NCI-H2171 (cell line): ENCODE measurements at places on chromosomes 6 and 20.

GRCh38 chr6:29875257-29875656 lies 47.6 kb downstream of the HLA-G start:
- no peak for DNase-seq

DNA sequence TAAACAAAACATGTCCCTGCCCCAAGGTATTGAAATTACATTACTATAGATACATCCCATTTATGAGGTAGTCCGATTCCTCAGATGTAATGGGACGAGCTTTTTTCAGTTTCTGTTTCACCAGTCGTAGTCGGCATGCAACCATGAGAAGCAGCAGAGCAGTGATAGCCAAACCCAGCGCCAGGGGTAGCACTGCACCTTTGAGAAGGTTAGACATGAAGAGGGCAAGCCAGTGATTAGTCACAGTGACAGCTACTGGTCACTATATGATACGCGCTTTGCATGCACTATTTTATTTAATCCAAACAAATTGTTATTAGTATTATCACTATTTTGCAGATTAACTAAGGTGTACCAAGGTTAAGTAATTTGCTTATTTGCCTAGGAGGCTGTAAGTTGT lies 43.7 kb downstream of the LRP11 start:
- no peak for DNase-seq

DNA sequence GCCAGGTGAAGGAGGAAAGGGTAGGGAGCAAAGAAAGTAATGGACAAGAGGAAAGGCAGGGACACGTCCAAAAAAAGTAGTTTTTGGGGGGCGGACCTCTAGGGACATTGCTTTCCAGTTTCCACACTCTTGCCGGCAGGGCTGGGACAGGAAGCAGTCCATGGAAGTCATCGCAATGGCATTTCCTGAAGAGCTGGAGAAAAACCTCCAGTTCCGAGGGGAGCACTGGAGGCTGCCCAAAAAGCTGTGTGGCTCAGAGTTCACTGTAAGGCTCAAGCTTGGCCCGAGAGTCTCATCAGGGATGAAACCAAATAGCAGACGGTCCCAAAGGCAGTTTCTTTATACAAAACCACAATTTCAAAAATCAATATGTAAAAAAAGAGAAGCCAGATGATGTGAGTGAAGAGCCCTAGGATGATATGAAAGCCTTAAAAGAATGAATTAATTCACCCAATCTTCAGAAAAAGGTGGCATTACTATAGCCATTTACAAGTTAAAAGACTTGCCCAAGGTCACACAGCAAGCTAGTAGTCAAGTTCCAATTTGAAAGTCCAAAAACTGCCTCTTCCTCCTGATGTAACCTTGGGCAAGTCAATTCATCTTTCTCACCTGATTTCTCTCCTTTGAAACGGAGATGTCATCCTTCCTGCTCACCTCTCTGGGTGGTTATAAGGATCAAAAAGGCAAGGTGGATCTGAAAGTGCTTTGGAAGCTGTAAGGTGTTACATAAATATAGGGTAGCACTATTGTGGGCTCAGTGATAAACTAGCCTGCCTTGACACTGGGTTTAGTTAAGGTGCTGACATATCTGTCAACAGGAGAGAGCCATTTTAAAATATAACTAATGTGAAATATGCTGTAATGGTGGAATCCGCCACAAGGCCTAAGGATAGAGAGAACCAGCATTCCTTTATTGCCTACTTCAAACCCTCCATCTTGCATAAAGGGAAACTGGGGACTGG lies 9.1 kb downstream of the BCL2L1 start:
- DNase-seq: no peak

DNA sequence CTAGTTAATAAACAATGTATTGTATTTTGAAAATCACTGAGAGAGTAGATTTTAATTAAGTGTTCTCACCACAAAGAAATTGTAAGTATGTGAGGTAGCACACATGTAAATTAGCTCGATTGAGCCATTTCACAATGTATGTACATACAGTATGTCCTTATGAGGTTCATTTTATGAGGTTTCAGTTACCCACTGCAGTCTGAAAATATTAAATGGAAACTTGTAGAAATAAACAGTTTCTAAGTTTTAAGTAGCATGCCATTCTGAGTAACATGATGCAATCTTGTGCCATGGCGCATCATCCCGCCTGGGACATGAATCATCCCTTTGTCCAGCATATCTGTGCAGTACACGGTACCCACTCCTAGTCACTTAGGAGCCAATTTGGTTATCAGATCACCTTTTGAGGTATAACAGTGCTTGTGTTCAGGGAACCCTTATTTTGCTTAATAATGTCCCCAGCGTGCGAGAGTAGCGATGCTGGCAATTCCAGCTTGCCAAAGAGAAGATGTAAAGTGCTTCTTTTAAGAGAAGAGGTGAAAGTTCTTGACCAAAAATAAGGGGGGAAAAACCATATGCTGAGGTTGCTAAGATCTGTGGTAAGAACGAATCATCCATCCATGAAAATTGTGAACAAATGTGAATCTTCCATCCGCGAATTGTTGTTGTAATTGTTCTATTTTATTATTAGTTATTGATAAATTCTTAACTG lies 64.7 kb downstream of the KCNS1 start:
- no peak for DNase-seq

GRCh38 chr6:149983145-149983544 lies 19.4 kb downstream of the ULBP1 start:
- DNase-seq: peak; percentile 46

DNA sequence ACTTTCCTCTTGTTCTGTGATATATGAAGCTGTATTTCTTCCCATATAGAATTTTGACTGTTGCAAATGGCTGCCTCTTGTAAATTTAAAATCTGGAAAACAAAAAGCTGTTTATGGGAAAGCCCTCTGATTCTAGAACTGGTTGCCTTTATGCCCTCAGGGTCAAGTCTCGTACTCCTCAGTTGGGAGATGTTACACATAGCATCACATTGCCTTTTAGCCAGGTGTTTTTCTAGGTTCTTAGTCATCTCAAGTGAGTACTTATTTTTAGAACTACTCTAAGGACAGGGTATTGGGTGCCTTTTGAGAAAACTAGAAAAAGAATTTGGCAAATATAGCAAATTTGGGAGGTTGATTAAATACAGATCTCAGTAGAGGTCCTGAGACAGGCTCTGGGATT lies 58.5 kb downstream of the ANKS1A start:
- DNase-seq: no peak

DNA sequence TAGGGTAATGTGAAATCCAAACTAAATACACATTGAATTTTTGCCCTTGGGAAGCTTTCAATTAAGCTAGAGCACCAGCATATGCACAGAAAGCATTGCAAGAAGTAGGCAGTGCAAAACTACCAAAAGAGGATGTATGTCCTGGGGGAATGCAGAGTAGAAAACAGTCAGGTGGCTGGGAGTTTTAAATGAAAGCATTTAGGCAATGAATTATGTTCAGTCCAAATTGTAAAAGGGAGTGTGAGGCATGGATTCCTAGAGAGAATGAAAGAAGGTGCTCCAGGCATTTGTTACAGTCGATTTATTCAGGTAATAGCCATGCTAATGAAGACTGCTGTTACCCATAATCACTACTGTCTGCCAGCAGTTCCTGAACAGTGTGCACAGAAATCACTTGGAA lies 604.1 kb upstream of the POU3F2 start:
- no peak for DNase-seq

DNA sequence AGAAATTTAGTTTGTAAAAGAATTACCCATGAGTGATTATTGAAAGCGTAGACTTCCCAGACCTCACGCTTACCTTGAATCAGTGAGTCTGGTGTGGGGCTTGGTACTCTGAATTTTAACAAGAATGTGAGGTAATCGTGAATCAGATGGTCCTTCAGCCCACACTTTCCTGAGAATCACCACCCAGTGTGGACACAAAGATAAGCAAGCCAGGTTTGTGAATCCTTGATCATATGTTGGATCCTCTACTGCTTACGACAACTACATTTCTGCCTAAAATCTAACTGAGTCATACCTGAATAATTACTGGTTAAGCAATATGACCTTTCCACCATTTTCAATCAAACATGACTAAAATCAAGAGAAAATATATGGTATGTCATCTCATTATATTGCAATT lies 589.3 kb downstream of the TFAP2A start:
- no peak for DNase-seq

GRCh38 chr6:107578642-107579341 lies 88.9 kb downstream of the SOBP start:
- DNase-seq: no peak

DNA sequence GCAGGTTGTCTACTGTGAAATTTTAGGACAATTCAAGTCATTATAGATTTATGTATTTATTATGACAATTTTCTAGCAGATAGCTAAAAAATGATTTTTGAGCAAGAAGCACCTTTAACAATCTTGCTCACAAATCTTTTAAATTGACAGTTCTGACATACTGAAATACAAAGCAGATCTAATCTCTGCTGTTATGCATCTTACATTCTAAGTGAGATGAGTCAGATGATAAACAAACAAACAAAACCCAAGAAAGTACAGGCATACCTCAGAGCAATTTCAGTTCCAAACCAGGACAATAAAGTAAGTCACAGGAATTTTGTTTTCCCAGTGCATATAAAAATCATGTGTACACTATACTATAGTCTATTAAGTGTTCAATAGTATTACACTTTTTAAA lies 430.7 kb upstream of the PTCHD4 start:
- DNase-seq: no peak

DNA sequence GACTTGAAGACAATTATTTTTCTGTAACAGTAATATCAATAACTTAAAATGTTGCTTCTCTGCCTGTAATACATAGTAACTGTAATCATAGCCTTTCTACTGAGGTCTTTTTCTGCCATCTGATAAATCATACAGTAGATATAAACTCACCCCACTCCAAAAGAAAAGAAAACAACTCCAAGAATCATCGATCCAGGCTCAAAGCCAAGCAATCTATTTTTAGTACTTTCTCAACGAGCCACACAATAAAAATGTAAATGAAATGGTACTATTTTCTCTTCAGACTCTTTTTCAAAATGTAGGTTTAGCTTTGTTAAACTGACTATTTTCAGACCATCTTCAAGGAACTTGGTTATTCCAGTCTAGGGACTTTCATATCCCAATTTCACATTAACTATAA lies 493.3 kb downstream of the ADGRB3 start:
- DNase-seq: no peak

GRCh38 chr6:33834401-33835392 lies 30.9 kb upstream of the MLN start:
- DNase-seq: no peak

GRCh38 chr6:89997456-89998445 lies 103.5 kb downstream of the GJA10 start:
- peak; percentile 44 for DNase-seq

DNA sequence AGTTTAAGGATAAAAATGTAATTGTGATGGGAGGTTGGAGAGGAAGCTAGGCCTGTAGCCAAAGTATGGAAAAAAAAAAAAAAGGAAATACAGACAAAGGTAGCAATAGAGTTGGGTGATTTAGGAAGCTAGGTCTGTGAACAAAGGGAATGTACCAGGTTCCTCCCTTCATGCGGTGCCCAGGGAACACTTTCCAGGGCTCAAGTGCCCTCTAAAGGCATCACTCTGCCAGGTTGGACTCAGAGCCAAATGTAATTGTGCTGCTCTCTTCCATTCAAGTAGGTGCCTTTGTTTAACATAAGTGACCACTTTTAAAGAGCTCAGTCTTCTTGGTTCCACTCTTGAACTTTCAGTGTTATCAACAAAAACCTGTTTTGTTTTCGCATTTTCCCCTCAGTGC lies 159.7 kb upstream of the AHI1 start:
- no peak for DNase-seq

- DNase-seq: no peak
Observed at GRCh38 chr6:129006724-129007514, 124.0 kb downstream of the LAMA2 start.

- DNase-seq: no peak
Observed at GRCh38 chr20:4038047-4038459, 22.7 kb upstream of the RNF24 start.

GRCh38 chr6:27468334-27468733 lies 4.6 kb downstream of the ZNF184 start:
- no peak for DNase-seq

- DNase-seq: no peak
Observed at GRCh38 chr6:108711826-108712225, 136.4 kb upstream of the ARMC2 start.

DNA sequence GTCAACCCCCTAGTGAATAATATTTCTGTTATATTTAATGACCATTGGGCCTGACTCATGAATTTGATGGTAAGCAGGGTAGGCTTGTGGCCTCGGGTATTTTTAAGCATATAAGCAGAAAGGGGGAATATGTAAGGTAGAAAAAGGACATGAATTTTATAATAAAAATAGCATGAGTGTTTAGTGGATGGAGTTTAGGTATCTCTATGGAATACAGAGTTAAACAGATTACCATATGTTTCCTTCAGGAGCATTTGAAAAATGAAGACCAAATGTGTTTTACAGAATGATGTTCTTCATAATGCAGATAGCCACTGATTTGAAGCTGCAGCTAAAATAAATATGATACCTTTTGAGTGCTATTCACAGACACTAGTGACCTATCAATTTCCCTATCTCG lies 191.7 kb upstream of the TSHZ2 start:
- no peak for DNase-seq

- DNase-seq: no peak
Observed at GRCh38 chr6:111858347-111858746, 14.9 kb downstream of the FYN start.

DNA sequence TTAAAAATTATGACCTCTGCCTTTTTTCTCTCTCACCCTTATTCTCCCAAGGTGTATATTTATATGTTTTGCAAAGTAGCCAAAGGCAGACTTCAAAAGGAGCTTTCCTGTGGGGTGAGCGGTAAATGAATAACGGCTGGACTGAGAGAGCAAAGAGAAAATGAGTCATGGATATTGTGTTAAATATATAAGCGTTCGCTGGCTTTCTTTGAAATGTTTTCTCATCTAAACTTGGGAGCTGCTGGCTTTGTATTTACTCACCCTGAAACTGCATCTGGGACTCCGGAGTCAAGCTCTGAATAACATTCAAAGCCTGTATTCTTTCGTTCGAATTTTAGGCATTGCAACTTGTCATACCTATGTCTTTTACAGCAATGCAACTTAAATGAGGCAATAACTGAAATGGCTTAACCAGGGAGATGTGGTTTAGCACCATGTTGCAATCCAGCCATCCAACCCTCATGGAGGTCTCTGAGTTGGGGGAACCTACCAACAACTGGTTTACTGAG lies 32.0 kb downstream of the ATXN1 start:
- DNase-seq: no peak

DNA sequence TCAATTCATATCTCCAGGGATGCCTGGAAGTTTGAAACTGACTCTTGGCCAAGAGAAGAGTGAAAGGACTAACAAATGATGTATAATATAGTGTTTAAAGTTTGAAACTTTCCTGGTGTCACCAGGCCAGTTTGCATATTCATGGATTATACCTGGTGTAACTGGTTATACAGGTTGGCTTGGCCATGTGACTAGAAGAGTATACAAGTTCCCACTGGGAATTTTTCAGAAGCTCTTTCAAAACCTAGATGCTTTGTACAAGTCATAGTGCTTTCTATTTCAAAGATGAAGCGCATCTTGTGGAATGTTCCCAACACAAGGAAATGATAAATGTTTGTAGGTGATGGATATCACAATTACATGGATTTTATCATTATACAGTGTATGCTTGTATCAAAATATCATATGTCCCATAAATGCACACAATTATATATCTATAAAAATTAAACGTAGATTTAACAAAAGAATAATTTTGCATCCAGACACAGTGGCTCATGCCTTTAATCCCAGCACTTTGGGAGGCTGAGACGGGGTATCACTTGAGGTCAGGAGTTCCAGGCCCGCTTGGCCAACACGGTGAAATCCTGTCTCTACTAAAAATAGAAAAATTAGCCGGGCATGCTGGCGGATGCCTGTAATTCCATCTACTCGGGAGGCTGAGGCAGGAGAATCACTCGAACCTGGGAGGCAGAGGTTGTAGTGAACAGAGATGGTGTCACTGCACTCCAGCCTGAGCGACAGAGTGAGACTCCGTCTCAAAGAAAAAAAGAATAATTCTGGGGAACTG lies 1420.2 kb downstream of the GRIK2 start:
- DNase-seq: no peak
